ENCODE measurements at places on chromosomes 2 and 18.

DNA sequence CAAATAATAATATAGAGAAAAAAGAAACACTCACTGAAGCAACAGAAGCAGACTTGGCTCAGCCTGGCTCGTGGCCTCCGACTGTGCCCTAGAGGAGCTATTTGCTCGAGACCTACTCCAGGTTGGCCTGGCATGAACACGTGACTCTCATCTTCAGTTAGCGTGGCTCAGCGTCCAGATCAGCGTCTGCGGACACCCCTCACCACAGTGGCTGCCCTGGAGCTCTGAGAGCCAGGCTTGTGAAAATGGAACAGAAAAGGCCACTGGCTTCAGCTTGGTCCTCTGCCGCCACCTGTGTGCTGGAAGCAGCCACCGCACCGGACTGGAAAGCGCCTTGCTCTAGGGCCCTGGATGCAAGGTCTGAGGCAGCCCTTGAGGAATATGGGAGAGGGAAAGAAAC lies 1184.0 kb upstream of the GYPC start:
- no peak for DNase-seq

GRCh38 chr2:34875091-34875745 lies 1276.1 kb upstream of the FAM98A start:
- no peak for DNase-seq

GRCh38 chr2:29155578-29155977 lies 40.4 kb downstream of the CLIP4 start:
- no peak for DNase-seq

GRCh38 chr2:11876436-11876835 lies 130.0 kb downstream of the LPIN1 start:
- DNase-seq: no peak

DNA sequence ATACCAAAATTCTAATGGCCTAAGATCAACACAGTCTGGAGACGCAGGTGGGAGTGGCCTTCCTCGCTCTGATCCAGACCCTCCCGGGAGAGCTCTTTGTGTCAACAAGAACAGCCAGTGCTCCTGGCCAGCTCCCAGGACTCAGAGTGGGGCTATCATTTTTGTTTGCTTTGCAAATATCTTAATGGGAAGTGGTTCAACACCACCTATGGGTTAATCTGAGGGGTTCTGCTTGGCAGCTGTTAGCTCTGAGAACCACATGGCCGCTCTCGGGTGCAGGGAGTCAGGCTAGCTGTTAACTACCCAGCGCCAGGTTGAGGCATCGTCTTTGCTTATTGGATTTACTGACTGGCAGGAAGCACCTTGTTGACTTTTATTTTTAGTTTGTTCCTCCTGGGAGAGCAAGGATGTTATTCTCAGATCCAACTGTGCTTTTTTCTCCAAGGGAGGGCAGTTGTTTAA lies 184.8 kb upstream of the SP5 start:
- DNase-seq: no peak

GRCh38 chr2:150109028-150109427 lies 378.4 kb downstream of the RND3 start:
- no peak for DNase-seq

- no peak for DNase-seq
These were observed 214.9 kb downstream of the DSEL start for GRCh38 chr18:67301592-67301991.

DNA sequence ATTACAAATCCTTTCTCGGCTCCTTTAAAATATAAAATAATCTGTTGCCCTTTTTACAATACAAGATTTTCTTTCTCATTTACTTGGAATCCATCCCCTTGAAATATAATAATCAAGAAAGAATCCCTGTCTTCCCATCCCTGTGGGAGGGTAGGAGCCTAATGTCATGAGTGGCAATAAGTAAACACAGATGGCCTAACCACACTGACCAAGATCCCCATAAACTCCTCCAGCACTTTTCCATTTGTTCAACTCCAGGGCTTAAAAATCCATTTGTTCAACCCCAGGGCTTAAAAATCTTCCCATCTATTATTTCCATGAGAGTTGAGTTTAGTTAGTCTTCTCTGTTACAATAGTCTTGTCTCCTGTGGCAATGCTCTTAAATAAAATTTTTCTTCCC lies 297.6 kb downstream of the CDH7 start:
- no peak for DNase-seq

GRCh38 chr18:28411806-28412205 lies 234.9 kb upstream of the CDH2 start:
- no peak for DNase-seq

GRCh38 chr18:4641771-4642368 lies 186.8 kb upstream of the DLGAP1 start:
- DNase-seq: no peak

DNA sequence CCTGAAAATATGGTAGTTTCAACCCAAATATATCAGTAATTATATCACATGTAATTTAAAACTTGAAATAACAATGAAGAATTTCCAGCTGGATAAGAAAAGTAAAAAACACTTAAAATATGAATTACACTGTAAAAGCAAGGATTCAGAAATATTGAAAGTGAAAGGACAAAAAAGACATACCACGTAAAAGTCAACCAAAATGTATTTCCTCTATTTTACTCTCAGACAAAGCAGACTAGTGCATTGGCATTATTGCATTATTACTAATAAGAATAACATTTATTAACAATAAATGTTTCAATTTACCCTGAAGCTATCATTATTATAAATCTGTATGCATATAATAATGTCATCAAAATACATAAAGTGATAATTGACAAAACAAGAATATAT lies 445.1 kb upstream of the TRIB2 start:
- DNase-seq: no peak

DNA sequence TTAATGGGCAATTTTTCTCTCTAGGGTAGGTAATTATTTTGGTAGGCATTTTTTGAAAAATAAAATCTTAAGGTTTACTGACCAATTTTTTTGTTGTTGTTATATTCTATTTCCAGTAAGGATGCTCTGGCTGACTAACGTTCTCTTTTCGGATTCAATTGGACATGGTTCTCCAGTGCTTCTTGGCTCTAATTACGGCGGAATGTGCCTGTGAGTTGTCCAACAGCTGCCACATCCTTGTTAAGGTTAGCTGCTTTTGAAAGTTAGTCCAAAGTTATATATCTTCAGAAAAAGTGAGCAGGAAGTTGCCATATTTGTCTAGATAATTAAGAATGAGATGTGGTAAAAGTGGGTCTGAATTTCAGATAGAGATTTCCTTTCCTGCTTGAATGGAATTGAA lies 45.8 kb upstream of the SMIM21 start:
- DNase-seq: no peak

DNA sequence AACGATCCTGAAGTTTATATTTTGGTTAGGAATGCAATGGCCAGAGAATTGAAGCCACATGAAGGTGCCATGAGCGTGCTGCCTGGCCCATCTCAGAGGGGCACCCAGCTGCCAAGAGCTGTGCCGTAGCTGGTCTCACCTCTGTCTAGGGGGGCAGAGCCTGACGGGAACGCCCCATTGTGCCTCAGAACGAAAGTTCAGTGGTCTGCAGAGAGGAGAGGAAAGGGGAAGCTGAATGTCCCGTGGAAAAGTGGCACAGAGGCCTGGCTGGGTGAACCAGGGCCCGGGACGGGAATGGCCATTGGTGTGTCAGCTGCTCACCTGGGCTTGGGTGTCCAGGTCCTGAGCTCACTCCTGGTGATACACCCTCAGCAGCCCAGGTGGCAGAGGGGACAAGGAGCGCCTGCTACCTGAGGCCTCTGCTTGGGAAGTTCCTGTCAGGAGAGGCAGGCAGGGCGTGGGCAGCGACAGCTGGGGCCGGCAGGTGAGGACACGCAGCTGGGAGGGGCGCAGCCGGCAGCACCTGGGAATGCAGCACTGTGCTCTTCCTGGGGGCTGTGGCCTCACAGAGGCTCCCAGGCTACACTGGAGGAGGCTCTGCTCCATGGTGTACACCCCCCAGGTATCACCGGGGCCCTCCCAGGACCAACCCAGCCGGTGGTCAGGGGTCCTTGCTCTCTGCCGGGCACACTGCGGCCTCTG lies 67.3 kb downstream of the PARD6G start:
- DNase-seq: no peak

DNA sequence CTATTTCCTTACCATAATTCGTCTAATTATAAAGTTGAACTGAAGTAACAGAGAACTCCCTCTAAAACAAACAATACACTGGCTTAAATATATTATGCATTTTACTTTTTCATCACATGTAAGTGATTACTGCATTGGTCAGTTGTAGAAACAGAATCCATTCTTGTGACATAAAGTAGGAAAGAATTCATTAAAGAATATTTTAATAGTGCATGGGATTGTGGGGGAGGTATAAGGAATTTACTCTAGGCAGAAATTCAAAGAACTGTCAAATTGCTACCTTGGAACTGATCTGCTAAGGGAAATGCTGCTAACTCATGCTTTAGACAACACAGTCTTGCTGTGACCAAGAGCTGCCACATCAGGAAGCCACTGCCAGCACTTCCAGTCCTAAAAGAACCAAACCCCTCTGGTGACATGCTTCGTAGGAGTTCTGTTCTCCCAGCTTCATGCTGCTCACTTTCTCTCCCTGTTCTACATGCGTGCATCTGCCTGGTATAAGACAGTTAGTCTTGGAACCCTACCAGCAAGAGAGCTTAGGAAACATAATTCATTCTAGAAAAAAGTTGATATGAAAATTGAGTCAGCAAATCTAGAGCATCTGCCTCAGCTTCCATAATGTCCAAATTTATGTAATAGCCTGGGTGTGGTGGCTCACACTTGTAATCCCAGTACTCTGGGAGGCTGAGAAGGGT lies 1137.6 kb upstream of the NXPH2 start:
- DNase-seq: no peak

DNA sequence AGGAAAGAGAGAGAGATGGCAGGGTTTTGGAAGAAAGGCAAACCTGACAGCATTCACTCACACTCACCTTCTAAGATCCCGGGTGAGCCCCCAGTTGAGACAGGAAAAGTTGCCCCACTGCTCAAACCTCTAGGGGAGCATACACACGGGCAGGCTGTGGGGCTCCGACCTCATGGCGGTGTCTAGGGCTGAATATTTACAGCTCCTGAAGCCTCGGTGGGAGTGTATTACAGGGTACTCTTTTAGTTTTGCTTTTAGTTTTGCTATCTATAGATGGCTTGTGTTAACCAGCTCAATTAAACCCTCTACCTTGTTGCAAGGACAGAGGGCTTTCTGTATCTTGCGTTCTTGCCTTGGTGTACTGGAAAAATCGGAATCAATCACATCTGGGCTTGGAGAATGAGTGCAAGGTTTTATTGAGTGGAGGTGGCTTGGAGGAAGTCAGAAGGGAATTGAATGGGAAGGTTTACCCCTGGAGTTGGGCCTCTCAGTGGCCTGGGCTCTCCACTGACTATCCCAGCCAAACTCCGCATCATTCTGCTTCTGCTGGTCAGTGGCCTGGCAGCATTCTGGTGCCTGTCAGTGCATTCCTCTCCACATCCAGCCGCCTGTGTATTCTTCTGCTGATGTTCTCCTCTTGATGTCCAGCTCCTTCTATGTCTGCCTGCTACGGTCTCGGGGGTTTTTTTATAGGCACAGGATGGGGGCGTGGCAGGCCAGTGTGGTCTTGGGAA lies 10.1 kb upstream of the IFIH1 start:
- DNase-seq: no peak

DNA sequence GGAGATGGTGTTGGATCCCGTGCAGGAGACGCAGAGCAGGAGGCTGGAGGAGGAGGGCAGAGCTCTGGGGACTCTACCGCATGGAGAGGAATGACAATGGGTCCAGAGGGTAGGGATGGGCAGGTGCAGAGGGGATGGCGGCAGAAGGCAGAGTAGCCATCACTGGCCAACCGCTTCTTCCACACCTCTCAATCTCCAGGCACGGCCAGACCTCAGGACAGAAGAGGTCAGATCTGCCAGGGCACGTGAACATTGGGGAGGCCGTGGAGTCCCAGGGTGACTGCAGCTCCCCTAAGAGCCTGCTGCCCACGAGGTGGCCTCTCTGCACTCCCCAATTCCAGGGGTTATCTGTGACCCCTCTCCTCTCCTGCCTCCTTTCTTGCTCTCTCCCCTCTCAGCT lies 162.7 kb upstream of the HDAC4 start:
- no peak for DNase-seq

GRCh38 chr2:5696945-5697521 lies 4.8 kb downstream of the SOX11 start:
- DNase-seq: no peak

DNA sequence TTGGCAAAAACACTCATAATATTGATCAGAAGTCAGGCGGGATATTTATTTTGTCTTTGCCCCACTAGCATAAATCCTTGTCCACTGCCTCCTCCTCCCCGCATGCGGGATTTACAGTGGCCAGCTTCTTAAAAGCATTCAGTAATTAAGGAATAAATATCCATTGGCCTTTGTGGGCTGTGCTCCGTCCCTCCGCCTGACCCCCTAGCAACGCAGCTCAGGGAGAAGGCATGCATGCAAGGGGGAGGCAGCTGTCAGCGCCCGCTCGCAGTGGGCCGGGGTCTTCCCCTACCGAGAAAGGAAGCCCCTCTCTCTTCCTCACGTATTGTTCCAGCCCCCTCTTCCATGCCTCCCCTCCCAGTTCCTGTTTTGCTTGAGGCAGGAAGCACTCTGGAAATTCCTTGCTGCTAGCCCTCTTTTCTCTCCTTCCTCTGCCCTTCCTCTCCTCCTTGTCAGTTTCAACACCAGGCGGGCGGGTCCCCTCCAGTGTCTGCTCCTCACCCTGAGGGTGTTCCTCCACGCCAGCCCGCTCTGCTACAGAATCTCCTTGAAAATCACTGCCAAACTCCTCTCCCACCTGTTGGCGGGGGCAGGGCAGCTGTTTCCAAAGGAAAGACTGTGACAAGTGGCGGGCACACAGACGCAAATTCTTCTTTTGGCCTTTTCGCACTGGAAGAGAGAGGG lies 60.1 kb downstream of the GBX2 start:
- no peak for DNase-seq

DNA sequence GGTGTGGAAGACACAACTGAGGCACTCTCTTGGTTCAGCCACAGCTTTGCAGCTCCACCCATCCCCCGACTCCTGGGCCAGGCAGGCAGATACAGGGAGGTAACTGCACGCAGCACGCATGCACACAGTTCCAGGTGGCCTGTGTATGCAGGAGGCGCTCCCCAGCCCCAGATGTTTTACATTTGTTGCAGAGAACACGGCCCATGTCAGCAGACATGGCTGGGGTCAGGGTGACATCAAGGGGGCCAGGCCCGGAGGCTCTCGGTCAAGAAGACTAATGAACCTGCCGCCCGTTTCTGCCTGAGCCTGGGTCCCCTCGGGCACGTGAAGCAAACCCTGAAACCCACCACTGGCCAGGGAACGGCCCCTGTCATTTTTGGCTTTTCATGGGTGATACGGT lies 57.3 kb downstream of the TWIST2 start:
- no peak for DNase-seq

GRCh38 chr2:129460299-129461198 lies 518.9 kb upstream of the RAB6C start:
- DNase-seq: no peak

All from stimulated activated naive CD8-positive, alpha-beta T cell treated with anti-CD3 and anti-CD28 coated beads, Interleukin-15, Interleukin-2, amounts not matched to agents 100 U/mL and 50 U/mL, for 24 hours (primary cell).